Hematopoietic multipotent progenitor cell treated with erythropoietin and hydrocortisone succinate and interleukin-3 and kit ligand, for 15 days (in vitro differentiated cells): ENCODE measurements at places on chromosomes 7 and 10.

DNA sequence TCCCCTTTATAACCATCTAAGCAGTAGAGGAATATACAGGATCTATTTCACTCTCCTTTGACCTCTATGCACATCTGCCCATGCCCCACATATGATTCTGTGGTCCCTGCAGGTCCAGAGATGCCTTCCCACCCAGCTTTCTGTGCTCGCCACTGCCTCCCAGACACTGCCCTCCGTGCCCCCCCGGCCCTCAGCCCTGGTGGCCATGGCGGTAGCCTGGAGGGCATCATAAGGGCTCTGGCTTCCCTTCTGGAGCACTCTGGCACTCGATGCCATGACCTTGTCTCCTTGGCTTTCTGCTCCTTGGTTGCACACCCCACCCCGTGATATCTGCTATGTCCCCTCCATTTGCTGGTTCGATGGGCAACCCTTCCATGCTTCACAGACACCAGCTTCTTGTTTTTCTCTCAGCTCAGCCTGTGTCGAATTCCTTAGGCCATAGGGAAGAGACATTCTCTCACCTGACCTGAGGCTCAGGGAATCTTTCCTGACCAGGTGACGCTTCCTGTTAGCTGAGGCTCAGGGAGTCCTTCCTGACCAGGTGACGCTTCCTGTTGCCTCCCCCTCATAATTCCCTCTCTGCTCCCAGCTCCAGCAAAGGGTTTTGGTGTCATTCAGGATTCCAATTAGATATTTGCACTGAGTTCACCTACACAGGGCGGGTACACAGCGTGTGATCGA, 100.4 kb upstream of the GLI3 start:
- DNase-seq: no peak

GRCh38 chr10:124913167-124913566, 28.8 kb upstream of the ZRANB1 start:
- DNase-seq: no peak

DNA sequence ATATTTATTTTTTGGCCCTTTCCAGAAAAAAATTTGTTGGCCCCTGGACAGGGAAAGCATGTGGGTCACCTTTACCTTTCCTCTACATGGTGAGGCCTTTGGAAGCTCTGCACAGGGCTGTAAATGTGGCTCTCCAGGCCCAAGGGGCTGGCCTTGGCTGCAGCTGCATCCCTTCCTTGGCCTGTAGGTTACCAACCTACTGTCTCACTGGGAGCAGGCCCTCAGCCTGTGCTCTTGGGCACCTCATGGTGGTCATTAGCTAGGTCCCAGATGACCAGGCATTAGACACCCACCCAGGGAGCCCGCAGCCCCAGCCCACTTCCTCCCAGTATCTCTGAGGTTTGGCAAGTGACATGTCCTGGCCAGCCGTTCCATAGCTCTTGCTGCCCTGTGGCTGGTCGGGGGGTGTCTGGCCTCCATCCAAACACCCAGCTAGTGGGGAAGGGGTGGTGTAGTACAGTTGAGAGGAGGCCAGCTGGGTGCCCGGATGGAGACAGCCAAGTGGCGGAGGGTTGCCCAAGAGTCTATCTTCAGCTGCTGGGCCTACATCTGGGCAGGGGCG, 7.1 kb upstream of the CPA5 start:
- DNase-seq: no peak

GRCh38 chr7:106959753-106960152, 84.8 kb upstream of the PRKAR2B start:
- DNase-seq: peak; percentile 22

DNA sequence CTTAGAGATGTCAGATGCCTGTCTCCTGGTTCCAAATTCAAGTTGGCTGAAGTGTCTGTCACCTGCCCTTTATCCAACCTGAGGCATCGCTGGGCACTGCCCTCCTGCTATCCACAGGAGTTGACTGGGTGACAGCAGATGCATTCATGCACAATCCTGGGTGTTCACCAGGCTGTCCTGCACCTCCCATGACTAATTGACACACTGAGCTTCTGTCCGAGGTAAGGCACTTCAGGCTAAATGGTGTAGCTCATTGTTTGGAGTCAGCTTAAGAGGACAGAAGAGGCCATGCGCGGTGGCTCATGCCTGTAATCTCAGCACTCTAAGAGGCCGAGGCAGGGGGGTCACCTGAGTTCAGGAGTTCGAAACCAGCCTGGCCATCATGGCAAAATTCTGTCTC, 2.4 kb downstream of the UCMA start:
- DNase-seq: no peak

DNA sequence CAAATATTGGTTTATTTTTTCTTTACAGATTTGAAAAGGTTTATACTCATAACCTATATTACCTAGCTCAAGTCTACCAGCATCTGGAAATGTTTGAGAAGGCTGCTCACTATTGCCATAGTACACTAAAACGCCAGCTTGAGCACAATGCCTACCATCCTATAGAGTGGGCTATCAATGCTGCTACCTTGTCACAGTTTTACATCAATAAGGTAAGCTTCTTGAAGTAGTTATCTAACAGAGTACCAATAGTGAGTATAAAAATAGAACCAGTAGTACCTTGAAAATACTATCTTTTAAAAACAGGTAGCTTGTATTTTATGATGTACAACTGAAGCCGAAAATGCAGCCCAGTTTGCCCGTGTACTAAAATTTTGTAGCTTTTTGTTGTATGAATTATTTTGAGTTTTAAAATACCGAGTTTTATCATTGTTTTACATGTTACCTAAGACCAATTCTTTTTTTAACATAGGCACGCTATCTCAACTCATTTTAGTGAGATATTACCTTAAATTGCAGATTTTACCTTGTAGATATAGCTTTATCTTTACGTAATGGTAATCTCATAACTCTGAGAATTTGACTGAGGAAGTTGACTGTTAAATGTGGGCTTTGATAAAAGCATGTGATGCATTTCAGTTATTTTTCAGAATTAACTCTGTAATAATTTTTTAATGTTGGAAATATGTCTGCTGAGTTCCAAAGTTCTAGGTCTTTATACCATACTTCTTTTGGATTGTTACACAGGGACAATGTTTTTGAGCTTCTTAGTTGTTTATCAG, 17.3 kb downstream of the KIFBP start:
- DNase-seq: no peak

- DNase-seq: no peak
These were observed 183.7 kb upstream of the KLF14 start for GRCh38 chr7:130917669-130918128.

DNA sequence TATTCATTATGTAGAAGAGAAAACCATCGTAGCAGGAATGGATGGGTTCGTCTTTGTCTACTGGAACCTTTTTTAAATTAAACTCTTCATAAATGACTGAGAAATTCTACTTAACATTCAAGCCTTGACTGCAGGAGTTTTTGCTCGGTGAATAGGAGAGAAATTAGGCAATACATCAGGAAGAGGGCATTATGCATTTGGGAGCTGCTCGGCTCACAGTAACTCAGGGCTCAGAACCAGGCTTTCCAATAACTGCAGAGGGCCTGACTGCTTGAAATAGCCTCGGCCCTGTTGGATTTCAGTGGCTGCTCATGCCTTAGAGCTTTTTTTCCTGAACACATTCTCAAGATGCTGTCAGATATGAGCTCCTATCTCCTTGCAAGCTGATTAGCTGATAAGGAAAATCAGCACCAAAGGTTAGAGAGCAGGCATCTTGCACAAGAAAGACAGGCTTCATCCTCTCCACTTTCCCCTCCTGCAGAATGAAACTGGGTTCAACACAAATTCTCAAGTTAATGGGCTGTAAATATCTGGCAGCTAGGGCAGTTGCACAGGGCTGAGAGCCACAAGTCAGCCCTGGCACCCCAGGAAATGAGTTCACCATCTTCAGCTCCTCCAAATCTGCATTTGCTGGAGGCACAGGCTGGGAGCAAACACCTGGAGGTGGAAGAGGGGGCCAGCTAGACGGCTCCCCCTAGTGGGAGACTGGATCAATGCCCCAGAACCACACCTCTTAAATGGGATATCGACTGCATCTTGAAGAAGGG, 24.3 kb downstream of the TECTB start:
- peak; percentile 36 for DNase-seq

DNA sequence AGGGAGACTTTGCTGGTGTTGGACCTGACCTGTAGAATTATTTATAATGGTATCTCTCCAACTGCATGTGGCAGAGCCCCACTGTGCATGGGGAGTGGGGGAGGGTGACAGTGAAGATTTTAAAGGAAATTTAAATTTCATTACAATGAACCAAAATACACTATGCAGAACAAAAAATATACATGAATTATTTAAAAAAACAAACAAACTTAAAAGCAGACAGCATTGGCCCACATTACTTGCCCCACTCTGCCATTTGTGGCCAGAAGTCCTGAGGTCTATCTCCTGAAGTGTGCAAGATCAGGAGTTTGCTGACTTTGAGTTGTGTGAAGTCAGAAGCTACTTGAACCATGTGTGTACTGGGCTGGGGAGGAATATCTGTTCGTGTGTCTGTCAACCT, 40.5 kb downstream of the AP3M1 start:
- DNase-seq: no peak

DNA sequence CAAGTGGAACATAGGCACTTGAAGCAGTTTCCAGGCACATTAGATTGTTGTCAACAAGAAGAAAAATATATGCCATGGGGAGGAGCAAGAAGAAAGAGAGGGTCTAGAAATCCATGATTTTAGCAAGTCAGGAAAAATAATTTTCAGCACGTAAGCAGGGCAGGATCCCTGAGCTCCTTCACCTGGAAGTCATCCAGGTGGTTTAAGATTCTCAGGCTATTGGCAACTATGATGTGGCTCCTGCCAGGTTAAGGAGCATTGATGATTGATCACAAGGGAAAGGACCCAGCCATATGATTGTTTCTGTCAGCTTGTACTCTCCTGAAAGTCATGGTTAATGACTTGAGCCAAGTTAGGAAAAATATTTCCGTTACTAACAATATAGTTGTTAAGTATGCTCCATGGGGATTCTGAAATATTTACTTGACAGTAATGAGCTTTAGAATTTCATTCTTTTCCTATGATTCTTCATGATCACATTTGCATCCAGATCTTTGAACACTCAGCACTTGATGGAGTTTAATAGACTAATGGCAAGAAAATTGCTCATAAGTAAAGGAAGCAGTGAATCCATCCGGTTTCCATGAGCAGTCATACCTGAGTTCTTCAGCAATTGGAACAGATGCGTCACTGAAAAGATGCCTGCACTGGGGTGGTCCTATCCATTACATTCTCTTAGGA, 209.1 kb downstream of the BICC1 start:
- no peak for DNase-seq

GRCh38 chr10:30386801-30387588, 37.9 kb upstream of the MTPAP start:
- no peak for DNase-seq

- DNase-seq: no peak
These were observed 1.7 kb upstream of the HMX2 start for GRCh38 chr10:123146013-123146893.

DNA sequence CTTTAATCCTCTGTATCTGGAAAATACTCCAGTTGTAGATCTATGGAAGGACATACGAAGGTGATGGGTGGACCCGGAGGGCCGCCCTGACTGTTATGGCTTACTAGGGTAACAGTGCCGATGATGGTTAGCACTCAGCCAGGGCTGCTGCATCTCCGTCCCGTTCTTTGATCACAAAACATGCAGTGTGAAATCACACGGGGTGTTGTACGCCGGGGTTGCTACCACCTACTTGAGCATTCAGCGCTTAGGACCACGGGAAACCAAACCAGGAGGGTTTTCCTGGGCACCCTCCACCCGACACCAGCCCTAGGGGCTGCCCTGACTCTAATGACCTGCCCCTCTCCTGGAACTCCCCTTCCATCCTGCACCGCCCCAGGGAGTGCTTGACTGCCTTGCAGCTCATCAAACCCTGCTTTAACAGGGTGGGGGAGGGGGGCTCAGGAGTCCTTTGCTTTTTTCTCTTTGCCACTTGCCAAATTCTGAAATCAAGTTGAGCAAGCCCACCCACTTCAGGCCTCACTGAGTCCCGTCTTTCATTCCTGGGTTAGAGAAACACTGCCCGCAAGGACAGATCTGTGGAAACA, 20.4 kb downstream of the ZNF775 start:
- no peak for DNase-seq

- no peak for DNase-seq
These were observed 501.3 kb downstream of the GFRA1 start for GRCh38 chr10:115771755-115772154.

DNA sequence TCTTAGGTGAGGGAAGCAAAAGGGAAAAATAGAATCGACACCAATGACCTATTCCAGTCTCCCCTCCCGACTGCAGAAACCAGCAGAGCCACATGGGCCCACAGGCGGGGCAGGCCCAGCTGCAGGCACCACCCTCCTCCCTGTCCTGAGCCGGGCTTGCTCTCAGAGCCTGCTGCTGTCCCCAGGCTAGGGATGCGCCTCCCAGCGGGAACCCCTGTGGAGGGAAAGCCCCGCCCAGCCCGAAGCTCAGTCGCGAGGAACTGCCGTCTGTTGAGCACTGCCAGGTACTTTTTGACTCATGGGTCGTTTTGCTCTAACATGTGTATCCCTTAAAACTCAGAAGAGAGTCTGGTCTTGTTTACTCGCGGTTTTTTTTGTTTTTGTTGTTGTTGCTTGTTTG, 124.5 kb upstream of the RET start:
- DNase-seq: no peak

GRCh38 chr10:22805304-22805703, 90.9 kb upstream of the PIP4K2A start:
- peak; percentile 35 for DNase-seq
